Stimulated activated CD4-positive, alpha-beta T cell treated with anti-CD3 and anti-CD28 coated beads, Interleukin-15, amount 100 ng/mL, for 1 hour (primary cell): ENCODE measurements at places on chromosomes 3 and 15.

DNA sequence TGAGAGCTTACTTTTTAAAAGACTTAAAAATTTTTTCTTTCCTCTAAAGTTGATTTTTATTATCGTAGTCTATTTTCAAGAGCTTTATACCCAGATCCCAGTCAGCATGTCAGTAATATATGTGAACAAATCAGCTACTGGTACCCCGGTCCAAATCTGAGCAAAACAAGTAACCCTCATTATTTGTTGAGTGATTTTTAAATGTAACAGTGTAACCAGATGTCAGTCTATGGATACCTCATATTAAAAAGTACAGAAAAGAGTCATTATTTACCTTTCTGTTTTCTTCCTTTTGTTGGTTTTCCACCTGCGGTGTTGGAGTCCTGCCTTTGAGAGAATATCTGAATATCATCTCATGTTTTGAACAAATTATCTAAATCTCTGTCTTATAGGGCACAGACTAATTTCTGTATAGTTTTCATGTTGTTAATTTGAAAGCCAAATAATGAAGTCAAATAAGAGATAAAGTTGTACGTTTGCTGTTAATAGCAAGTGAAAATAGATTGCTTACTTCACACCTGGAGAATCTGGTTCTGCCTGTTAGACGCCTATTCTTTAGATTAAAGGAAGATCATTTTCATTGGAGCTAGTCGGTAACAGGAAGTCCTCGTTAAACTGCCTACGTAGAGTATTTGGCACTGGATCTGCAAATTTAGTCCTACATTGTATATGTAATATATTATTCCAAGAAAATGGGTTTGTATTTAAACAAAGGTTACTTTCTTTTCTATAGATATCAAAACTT, at the start of gene STX19:
TSS of gene STX19 (minus strand) at position 505 of the 745 bp plus-strand sequence. CDS start 13,328 bp downstream, outside the sequence.
- DNase-seq, result no peak

- DNase-seq, result no peak
Measured at GRCh38 chr3:15958692-15959433, 161.1 kb upstream of the ANKRD28 start.

GRCh38 chr3:33592999-33593398, 125.1 kb downstream of the CLASP2 start:
- DNase-seq, result no peak

GRCh38 chr3:122977746-122978466, 49.7 kb downstream of the SEMA5B start:
- no peak for DNase-seq

GRCh38 chr3:131363275-131363674, 18.3 kb upstream of the NUDT16 start:
- DNase-seq, result no peak

DNA sequence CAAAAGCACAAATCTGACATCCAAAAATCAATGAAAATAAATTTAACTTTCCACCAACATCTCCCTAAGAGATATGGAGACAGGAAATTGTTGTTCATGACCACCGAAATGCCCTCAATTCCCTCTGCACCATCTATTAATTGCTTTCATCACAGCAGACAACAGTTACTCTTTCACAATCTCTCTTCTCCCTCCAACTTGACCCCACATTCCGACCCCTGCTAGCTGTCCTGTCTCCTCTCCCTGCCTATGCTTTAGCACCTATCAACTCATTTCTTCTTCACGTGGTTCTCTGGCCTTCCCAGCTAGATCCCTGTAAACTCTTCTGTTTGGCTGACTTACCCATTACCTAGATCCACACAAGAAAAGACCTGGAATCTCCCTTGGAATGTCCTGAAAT, 173.9 kb upstream of the ADAMTS9 start:
- DNase-seq, result no peak
